ENCODE measurements at places on chromosomes 7 and 10. TPM values are rescaled to one million over a fixed set of nuclear protein-coding genes. Genes with fewer than 3 reads are reported as not detected.

Gene MBLAC1
- 6.1 TPM for total RNA-seq

Gene EPHB6
- total RNA-seq = 19.4 TPM

Gene THSD7A
- 0.85 TPM for total RNA-seq

Gene GPR141
- 0.55 TPM for total RNA-seq

Gene SEMA3D
- total RNA-seq = 1.4 TPM

Gene AUTS2
- total RNA-seq = 8.6 TPM

Gene PRTFDC1
- 4.0 TPM for total RNA-seq

Gene COL17A1
- total RNA-seq = 6.2 TPM

Gene LRIT1
- total RNA-seq = not detected
